ENCODE measurements at places on chromosomes 12 and 14.

GRCh38 chr12:22576473-22576872 lies 32.1 kb upstream of the C2CD5 start:
- no peak for DNase-seq

- no peak for DNase-seq
These were observed 22.9 kb upstream of the CCND2 start for GRCh38 chr12:4250691-4251090.

GRCh38 chr12:108060903-108061302 lies 68.2 kb upstream of the WSCD2 start:
- DNase-seq, result no peak

DNA sequence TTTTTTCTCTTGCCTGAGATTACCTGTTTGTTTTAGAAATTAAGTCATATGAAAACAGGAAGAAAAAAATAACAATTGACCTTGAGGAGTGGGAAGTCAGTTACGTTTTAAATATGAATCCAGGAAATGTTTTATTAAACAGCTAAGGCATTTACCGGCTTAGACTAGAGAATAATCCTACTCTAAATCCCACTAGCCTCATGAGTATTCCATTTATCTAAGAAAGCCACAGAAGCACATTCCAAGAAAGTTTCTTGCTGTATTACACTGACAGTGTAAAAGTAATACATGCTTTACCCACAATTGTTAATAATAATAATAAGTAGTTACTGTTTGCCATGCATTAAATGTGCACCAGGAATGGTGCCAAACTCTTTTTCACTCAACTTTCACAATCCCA lies 90.9 kb downstream of the BMP4 start:
- no peak for DNase-seq

GRCh38 chr14:90005939-90006530 lies 50.3 kb downstream of the TDP1 start:
- DNase-seq, result no peak

DNA sequence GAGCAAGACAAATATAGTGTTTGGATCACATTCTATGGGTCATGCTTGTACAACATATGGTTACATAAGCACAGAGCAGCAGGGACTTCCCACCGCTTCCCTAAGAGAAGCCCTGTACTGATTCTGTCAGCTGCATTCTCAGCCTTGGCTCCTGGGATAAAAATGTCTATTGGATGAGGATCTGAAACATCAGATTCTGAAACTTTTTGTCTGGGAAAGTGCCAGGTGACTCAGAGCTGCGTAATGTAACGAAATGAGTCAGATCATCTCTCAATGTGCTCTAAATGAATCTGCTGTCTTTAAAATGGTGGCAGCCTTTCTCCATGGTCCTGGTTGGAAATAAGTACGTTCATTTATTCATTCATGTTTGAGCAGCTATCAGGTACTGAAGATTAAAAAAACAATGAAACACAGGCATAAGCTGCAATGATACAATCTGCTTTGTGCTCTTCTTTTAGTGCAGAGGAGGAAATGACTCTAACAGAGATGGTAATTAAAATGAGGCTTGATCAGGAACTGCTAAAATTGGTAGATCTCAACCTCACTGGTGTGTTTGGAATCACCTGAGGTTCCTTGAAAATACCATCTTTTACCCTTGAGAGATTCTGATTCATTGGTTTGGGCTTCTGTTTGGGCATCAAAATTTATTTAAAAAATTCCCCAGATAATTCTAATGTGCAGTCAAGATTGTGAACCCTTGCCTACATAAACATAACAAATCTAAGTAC lies 99.1 kb upstream of the NAP1L1 start:
- peak; percentile 96 for DNase-seq

DNA sequence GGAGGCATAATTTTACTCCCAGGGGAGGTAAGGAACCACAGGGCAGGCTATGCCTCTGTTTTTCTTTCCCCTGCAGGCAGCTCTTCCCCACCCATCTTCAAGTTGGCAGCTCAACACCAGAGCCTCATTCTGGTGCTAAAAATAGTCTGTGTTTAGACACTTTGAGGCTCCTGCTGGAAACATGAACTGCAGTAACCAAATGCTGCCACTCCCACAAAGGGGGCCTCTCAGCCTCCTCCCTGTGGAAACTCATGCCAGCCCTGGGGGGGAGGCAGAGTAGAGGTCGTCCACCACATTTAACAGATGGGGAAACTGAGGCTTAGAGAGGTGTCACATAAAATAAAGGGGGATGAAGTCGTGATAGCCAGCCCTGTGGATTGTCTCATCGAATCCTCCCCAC lies 61.4 kb downstream of the WSCD2 start:
- DNase-seq, result no peak

DNA sequence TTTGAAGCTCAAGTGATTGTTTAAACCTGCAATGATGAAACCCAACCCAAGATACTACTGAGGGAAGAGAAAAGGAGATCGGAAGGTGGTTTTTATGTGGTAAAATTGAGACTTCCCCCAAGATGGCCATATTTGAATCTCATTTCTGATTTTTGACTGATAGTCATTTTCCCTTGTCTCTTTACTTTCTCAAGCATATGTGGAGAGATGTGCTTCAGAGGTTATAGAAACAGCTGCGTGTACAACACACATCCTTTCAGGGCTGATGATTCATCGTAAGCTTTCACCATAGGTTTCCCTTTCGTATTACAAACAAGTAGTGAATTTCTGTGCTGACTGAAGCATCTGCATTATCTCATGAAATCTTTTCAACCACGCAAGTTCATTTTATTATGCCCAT lies 276.2 kb downstream of the EMP1 start:
- no peak for DNase-seq

DNA sequence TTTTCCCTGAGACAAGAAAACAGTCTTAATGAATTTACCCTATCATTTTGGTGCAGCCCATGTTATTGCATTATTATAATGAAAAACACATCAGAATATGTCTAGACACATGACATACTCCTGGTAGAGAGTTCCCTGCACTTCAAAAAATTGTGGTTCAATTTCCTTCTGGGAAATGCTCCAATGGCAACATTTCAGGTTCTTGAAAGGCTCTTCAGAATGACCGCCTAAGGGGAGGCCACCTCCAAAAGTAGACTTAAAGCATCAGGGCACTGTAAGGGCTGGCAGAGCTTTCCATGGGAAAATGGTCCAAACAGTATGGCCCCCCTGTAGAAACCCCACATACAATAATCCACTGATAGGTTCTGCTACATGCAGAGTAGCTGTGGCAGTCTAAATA lies 110.7 kb downstream of the SLC25A21 start:
- DNase-seq, result no peak
